ENCODE measurements at places on chromosomes 3 and 15. TPM values are rescaled to one million over a fixed set of nuclear protein-coding genes. Genes with fewer than 3 reads are reported as not detected.

DNA sequence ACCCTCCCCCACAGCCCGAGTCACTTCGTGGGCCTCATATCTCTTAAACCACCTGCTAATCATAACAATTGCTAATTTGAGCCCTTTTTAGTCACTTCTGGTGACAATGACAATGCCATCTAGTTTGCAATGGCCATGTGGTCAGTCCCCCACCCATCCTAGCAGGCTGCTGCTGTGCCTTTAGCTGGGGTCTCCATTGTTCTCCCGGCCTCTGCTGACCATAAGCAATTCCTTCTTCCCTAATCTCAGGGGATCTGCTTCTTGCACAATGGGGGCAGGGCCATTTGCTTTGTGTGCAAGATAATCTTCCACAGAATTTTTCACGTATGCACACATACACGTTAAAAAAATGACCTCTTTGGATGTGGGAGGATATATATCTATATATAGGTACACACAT lies 406.1 kb upstream of the ONECUT1 start:
- no peak overlapping the region for H3K4me3 ChIP-seq
- H3K27ac ChIP-seq: no peak overlapping the region
- no peak for DNase-seq
- no peaks in the 10 kb centered on the region for H3K36me3 ChIP-seq
- H3K27me3 ChIP-seq: peaks cover 29% of the 10 kb centered on the region

DNA sequence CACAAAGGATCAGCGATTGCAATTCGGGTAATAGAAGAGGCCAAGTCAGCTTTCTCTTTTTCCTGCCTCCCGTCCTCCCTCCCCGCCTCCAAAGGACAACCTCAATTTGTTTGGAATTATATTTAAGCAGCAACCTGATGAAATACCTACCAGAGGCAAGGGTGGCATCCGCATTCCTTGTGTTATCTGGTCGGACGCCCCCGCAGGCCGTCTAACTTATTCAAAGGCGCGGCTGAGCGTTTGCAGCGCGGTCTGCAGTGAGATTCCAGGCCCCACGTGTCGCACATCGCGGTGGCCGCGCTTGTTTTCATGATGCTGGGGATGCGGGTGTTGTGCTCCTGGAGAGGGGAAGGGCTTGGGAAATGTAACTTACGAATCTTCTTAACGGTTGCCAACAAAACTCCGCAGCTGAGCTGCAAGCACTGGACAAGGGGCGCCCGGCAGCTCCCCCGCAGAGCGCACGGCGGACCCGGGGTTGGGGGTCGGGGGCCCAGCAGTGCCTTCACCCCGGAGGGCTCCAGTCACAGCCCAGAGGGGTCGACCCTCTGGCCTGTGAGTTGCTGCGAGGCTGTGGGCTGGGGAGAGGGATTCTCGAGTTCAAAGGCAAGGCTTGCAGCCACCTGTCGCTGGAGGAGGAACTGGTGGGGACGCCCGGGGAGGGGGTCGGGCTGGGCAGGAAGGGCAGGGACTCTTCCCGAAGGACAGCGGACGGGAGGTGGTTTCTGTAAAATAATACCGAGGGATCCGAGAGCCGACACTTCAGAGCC lies 20.5 kb upstream of the RGMA start:
- no peak overlapping the region for H3K4me3 ChIP-seq
- H3K27me3 ChIP-seq: no peaks in the 10 kb centered on the region
- H3K4me1 ChIP-seq: no peaks in the 10 kb centered on the region
- no peak overlapping the region for H3K27ac ChIP-seq

GRCh38 chr15:90143166-90143655 lies 40.9 kb upstream of the IDH2 start:
- no peak overlapping the region for H3K27ac ChIP-seq
- DNase-seq: peak; percentile 93
- peaks cover 8% of the 10 kb centered on the region for H3K4me1 ChIP-seq
- H3K4me3 ChIP-seq: no peak overlapping the region
- no peaks in the 10 kb centered on the region for H3K36me3 ChIP-seq
- no peaks in the 10 kb centered on the region for H3K27me3 ChIP-seq

Gene FHIT
- total RNA-seq: 12.8 TPM

- DNase-seq: no peak
- no peaks in the 10 kb centered on the region for H3K4me1 ChIP-seq
- no peaks in the 10 kb centered on the region for H3K27me3 ChIP-seq
Observed at GRCh38 chr3:13605555-13605954, 56.6 kb downstream of the FBLN2 start.

DNA sequence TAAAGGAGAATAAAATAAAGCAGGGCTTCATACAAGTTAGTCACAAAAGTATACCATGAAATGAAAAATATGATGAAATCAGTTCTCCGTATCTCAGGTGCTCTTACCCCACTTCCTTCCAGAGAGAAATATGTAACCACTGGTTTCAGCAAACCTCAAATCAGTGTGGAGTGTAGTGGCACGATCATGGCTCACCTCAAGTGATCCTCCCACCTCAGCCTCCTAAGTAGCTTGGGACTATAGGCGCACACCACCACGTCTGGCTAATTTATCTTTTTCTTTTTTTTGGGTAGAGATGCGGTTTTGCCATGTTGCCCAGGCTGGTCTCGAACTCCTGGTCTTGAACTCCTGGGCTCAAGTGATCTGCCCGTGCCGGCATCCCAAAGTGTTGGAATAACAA lies 24.2 kb downstream of the DENND4A start:
- H3K36me3 ChIP-seq: no peaks in the 10 kb centered on the region
- H3K27me3 ChIP-seq: no peaks in the 10 kb centered on the region
- no peak for DNase-seq
